Dermis blood vessel endothelial cell (primary cell): ENCODE measurements at places on chromosomes 12 and 14.

DNA sequence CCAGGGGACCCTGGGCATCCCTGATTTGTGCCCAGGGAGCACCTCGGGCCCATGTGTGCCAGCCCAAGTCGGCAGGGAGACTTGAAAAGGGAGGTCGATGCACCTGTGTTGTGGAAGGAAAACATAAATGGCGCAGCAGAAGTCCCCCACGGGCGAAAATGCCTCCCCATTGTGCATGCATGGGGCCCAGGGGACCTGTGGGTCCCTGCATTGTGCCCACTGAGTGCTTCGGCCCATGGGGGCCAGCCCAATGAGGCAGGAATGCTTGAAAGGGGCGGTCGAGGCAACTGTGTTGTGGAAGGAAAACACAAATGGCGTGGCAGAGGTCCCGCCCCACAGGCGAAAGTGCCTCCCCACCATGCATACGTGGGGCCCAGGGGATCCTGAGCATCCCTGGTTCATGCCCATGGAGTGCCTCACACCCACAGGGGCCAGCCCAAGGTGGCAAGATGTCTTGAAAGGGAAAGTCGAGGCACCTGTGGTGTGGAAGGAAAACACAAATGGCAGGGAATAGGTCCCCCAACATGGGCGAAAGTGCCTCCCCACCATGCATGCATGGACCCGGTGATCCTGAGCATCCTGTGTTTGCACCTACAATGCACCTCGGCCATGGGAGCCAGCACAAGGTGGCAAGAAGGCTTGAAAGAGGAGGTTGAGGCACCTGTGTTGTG, 368.0 kb downstream of the ALG10 start:
- no peak for DNase-seq

DNA sequence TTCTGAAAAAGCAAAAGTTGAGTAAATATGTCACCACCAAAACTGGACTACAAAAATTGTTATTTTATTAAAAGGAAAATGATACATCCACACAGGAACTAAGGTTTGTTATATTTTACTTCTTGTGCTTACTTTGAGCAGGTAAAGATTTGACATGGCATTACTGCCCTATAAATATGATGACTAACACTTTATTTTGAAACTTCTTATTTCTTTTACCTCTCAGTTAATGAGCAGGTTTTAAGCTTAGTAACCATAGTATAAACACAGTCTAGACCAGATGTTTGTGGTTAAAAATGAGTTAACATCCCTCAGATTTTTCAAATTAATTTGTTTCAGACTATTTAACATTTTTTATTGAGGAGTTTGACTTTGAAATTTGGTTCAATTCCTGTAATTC, 862.5 kb upstream of the USP15 start:
- DNase-seq: no peak

DNA sequence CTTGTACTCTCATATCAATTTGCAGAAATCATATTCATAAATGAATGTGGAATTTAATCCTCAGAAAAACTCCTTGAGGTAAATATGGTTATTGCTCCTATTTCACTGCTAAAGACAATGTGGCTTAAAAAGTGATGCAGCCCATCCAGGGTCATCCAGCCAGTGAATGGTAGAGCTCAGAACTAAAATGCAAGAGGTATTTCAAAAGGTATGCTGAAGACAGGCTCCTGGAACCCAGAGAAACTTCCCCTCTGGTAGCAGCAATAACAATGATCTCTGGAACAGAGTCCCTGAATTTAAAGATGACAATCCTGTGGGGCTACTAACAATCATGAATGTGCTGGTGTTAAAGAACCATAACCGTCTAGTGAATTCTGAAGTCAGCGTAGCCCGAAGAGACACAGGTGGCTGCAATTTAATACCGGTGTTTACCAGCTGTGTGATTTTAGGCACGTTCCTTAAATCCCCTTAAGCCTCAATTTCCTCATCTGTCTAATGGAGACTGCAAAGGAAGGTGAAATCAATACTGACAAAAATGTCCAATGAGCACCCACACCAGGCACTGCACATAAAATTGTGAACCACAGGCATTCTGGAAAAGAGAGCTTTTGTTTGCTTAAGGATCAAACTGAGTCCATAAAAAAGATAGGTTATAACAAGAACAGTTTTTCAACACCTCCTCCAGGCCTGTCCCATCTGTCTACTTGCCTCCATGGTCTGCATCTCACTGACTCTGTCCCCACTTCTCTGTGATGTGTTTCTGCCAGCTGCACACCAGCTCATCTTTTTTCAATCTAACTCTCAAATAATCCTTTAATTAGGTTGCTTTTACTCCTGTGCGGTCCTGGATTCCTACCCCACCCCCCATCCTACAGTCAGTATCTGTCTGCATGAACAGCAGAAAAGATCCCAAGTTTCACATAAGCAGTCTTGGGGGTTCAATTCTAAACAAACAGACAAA, 10.5 kb downstream of the TM7SF3 start:
- DNase-seq: no peak

- no peak for DNase-seq
Measured at GRCh38 chr12:50276912-50277671, 6.2 kb downstream of the LIMA1 start.

- peak; percentile 86 for DNase-seq
Measured at GRCh38 chr12:120439646-120440247, 1.8 kb downstream of the COX6A1 start.

- peak; percentile 97 for DNase-seq
Measured at GRCh38 chr12:58920102-58920960, at the start of gene LRIG3. LRIG3 (minus strand) TSS chr12:58920504; CDS start chr12:58920235, 269 bp downstream.

- peak; percentile 81 for DNase-seq
Measured at GRCh38 chr12:108629824-108630476, 3.7 kb downstream of the SELPLG start.

DNA sequence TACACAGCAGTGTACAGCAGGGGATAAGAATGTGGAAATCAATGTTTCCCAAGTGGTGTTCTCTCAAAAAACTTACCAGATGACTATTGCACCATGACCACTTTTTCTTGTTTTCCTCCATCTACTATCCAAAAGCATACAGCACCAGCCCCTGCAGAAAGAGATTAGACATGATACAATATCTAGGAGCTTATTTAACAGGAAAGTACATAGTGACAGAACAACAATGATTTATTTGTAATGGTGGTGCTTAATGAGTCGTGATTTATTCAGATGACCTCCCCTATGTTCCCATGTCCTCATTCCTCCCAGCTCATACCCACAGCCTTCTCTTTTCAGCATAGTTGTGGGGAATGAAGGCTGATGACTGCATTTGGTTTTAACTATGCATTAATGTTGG, 413.6 kb downstream of the BTG1 start:
- DNase-seq: no peak

DNA sequence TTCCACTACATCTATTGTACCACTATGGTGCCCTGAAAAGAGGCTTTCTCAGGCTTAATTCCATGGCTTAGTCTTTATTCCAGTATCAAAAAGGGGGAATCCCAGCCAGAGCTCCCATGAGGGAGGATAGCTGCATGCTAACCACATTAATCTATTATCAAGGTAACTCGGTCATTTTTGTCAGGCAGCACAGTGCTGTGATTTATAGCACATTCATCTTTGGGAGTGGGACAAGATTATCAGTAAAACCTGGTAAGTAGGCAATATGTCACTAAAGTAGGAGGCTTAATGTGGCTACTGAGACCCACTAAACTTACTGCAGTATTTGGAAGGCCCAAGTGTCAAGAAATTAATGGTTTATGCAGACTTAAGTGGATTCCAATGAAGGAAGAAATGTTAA, 58.9 kb downstream of the DAD1 start:
- DNase-seq: no peak

DNA sequence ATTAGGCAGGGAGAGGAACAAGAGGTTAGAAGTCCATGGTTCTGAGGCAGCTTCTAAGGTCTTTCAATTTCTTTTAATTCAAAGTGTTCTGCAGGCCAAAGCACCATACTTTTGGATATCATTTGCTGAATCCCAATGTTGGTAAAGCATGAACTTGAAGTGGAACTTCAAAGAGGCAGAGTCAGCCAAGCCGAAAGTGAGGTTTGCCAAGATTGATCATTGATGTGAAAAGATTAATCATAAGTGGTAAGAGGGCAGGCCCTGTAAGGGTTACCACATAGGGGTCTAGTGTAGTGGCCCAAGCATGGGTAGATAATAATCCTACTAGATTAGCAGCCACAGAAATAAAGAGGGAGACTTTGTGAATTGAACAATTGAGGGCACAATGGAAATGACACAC, 191.7 kb upstream of the DIO2 start:
- no peak for DNase-seq

- DNase-seq: peak; percentile 88
Measured at GRCh38 chr12:53543539-53543938, 36.3 kb upstream of the NPFF start.

GRCh38 chr12:121085506-121086353, 46.7 kb upstream of the OASL start:
- DNase-seq: no peak

- DNase-seq: no peak
Measured at GRCh38 chr12:79482323-79482722, 208.4 kb downstream of the PAWR start.

DNA sequence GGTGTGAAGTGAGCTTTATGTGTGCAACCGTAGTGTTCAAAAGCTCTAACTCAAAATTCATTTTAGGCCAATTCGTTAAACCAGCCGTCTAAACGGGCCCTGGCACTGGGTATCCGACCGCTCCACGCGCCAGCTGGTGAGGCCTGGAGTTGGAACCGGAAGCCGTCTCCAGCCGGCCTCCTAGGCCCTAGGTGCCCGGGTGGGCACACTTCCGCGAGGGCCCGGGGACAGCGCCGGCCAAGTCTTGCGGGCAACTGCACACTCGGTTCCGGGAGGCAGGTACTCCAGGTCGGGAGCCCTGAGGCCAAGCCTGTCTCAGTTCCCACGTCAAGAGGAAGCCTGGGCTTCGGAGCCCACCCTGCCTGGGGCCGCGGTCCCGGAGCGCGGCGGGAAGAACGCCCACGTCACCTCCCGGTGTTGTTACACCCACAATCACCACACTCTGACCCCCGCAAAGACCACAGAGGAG, 16.2 kb downstream of the OTX2 start:
- no peak for DNase-seq

DNA sequence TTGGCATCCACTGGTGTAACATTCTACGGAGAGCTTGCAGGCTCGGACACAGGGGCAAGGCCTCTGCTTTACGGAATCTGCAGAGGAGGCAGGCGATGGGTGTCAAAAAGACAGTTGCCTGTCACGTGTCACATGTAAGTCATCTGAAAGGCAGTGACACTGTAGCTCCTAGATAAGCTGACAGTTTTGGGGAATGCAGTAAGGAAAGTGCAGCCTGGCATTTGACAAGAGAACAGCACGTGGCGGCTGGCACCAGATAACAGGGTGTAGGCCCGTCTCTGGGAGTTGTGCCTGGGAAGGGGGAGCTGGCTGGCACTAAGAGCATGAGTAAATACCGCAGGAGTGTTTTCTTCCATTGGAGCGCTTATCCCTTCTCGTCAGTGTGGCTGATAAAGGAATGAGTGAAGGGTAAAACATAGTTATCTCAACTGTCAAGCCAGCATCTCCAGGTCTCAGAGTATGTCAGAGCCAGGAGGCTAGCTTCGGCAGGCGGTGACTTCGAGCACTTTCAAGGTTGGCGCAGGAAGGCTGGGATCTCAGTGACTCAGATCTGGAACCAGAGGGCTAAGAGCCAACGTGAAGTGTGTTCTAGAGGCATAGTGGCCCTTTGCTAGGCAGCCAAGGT, 26.1 kb downstream of the ADCK1 start:
- no peak for DNase-seq

- no peak for DNase-seq
Measured at GRCh38 chr12:13799574-13799973, 181.8 kb downstream of the GRIN2B start.

- peak; percentile 3 for DNase-seq
Measured at GRCh38 chr14:106436310-106436905, 910.0 kb downstream of the TMEM121 start.

DNA sequence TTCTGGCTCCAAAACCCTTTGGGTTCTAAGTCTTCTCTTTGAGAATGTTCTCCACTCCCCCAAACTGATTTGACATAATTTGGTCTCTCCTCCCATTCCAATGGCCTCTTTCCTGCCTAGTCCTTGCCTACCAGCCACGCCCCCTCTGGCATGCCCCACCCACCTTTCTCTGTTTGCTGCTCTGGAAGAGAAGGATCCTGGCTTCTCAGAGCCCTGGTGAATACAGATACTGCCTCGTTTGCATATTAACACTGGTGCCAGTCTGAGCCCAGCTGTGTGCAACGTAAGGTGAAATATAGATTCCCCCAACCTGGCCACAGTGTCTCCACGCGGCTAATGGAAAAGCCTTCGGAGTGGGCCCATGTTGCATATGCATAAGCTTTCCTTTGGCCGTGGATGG, 79.7 kb downstream of the PAPOLA start:
- DNase-seq: no peak

DNA sequence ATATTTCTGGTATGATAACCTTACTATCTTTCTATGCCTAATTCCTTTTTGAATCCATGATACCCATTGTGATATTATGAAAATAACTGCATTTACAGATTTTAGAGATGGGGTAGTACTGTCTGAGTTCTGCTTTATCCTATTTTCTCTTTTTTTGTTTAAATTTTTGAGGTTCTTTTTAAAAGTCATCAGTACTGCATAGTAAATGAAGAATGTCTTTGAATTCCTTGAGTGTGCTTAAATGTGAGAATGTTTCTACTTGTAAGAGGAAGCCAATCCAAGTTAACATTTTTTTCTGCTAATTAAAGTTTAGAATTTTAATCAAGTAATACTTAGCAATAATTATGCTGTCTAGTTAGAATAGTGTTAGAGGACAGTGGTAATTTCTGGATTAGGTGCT, 474.6 kb downstream of the PCNX1 start:
- no peak for DNase-seq

- no peak for DNase-seq
Measured at GRCh38 chr14:72722201-72722785, 171.6 kb downstream of the DPF3 start.

GRCh38 chr12:23576372-23576771, 373.1 kb downstream of the SOX5 start:
- no peak for DNase-seq

- no peak for DNase-seq
Measured at GRCh38 chr12:45591635-45592034, 137.9 kb upstream of the ARID2 start.

DNA sequence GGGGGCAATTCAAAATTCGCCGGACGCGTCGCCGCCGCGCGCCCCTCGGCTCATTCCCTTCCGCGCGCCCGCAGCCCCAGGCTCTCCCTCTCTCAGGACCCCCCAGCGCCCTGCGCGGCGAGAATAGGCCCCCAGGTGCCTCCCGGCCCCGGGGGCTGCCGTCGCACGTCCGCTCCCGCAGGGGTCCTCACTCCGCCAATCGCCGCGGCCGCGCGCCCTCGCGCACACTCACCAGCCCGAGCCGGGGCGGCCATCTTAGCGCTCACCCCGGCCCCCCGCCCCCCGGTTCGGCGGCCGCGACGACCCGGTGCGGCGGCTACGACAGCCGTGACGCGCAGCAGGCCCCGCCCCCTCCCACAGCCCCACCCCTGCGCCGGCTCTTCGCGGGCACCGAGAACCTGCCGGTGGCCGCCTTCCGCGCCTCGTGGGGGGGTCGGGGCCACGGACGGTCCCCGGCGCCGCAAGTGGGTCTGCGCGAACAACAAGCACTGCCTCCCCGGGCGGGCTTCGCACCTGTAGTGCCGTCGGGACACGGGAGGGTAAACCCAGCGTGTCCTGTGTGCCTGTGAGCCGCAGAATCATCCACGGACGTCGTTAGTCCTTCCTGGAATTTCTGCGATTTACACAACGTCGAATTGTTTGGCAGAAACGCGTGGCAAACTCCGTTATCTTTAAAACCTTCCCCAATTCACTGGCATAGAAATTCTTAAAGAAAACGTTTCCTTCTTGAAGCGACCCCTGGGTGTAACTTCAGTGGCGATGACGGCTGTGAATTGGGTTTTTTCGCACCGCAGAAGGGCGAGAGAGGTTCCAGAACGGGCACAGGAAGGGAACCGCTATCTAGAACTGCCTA, 2.5 kb downstream of the USP44 start:
- peak; percentile 58 for DNase-seq
